ENCODE measurements at places on chromosomes 7 and 10. TPM values are rescaled to one million over a fixed set of nuclear protein-coding genes. Genes with fewer than 3 reads are reported as not detected.

The FEZF1 gene
- total RNA-seq: not detected

The NPY4R2 gene
- total RNA-seq: not detected

DNA sequence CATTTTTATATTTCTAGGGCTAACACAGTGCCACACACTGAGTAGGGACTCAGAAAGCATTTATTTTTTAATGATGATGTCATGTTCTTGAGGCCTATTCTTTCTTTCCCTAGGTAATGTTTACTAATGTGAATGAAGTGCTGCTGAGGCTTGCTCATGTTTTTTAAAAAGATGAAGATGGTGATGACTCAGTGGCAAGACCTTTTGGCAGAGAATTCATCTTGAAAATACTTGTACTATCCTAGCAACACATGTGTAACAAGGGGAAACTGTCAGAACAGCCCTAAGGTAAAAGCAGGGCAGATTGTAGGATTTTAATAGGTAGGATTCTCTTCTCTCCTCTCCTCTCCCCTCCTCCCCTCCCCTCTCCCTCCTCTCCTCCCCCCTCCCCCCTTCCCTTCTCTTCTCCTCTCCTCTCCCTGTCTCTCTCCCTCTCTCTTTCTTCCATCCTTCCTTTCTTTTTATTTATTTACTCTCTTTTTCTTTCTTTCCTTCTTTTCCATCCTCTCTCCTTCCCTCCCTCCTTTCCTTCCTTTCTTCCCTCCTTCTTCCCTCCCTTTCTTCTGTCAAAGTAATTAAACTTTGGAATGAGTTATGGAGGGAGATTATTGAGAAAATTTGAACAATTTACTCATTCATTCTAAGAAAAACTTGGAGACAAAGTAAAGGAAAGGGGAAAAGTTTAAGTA, 75.3 kb downstream of the ZNF92 start:
- no peak for DNase-seq

DNA sequence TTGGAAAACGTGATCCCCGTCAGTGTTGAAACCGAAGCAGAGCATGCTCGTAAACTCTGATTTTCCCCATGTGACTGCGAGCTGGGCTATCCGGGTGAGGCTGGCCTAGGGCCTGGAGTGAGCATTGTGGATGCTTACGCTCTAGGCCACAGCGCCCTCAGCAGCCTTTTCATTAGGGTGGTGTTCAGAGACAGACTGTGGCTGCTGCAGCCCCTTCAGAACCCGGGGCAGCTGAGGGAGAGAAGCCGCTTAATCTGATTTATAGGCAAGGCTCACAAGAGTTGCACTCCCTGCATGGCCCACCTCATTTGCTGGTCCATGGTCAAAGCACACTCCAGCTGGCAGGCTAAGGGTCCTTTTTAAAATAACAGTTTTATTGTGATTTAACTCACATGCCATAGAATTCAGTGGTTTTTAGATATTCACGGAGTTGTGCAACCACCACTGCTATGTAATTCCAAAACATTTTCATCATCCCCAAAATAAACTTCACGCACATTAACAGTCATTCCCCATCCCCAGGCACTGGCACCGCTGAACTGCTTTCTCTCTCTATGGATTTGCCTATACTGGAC, 72.5 kb downstream of the SYPL1 start:
- DNase-seq: no peak

DNA sequence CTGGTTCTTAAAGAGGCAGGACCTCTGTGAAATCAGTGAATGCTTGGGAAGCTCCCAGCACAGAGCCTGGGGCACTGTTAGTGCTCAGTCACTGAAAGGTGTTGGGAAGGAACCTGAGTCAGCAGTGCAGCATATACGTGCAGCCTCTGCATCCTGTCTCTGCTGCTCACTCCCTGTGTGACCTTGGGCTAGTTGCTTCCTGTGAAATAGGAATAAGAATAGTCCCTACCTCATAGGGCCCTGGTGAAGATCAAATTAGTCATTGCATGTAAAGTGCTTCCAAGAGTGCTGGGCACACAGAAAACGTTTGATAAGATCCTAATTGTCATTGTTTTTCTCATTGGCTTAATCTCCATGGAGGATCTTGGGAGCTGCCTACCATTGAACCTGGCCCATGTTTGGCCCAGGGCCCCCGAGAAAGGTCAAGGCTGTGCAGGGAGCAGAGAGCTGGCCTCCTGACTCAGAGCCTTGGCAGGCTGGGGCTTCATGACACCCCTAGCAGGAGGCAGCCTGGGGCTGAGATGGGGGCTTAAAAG, 73.3 kb upstream of the COL13A1 start:
- no peak for DNase-seq

GRCh38 chr7:126840869-126841268, 411.9 kb downstream of the GRM8 start:
- no peak for DNase-seq

DNA sequence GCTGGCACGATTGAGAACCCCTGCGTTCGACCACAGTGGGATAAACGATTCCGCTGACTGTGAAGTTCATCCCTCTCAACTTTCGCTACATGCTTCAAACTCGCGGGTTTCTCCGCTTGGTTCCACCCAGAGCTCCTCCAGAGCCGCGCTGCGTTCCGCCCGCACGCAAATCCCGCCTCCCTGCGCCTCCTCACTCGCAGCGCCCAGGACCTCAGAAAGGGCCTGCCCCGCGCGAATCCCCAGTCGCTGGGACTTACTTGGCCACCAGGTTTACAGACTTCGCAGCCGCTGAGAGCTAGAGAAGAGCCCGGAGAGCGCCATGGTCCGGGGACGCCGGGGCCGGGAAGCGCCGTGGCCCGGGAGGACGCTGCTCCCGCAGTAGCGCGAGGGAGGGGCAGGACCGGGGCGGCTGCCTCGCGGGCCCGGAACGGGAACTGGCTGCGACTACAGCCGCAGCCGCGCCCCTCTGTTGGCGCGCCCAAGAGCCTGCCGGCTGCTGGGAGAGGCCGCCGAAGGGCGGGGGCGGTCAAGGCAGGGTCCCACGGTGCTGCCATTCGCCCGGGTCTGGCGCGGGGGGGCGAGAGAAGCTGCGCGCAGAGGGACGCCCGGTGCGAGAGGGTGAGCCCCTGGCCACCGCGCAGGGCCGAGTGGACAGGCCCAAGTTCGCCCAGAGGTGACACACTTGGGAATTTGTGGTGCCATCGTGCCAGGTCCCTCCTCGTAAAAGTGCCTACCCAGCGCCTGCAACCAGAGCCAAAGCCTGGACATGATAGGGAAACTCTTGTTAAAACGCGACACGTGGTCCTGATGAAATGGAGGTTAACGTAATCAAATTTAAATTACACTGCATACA, at the start of gene NOD1:
TSS of gene NOD1 (minus strand) at position 436 of the 853 bp plus-strand sequence. CDS start 21,863 bp downstream, outside the sequence.
- peak; percentile 86 for DNase-seq

- no peak for DNase-seq
These were observed 66.1 kb downstream of the FOXL3 start for GRCh38 chr7:356087-356486.

- DNase-seq: no peak
These were observed 716.1 kb downstream of the PARD3 start for GRCh38 chr10:34098821-34099567.

DNA sequence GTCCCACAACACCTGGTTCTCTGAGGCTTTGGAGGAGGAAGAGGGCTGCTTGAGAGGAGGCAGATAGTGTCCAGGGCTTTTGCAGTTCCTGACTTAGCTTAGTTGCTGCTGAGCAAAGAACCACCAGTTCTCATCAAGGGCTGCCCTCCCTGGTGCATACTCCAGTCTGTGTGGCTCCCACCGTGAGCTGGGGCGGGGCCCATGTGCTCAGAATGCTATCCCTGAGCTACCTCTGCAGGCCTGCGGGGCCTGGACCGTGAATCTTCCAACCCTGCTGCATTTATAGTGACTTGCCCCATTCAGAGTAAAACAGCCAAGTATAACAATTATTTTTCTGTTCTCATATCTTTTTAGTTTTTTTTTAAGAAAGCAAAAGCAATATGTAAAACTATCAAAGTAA, 49.2 kb downstream of the TACR2 start:
- no peak for DNase-seq

DNA sequence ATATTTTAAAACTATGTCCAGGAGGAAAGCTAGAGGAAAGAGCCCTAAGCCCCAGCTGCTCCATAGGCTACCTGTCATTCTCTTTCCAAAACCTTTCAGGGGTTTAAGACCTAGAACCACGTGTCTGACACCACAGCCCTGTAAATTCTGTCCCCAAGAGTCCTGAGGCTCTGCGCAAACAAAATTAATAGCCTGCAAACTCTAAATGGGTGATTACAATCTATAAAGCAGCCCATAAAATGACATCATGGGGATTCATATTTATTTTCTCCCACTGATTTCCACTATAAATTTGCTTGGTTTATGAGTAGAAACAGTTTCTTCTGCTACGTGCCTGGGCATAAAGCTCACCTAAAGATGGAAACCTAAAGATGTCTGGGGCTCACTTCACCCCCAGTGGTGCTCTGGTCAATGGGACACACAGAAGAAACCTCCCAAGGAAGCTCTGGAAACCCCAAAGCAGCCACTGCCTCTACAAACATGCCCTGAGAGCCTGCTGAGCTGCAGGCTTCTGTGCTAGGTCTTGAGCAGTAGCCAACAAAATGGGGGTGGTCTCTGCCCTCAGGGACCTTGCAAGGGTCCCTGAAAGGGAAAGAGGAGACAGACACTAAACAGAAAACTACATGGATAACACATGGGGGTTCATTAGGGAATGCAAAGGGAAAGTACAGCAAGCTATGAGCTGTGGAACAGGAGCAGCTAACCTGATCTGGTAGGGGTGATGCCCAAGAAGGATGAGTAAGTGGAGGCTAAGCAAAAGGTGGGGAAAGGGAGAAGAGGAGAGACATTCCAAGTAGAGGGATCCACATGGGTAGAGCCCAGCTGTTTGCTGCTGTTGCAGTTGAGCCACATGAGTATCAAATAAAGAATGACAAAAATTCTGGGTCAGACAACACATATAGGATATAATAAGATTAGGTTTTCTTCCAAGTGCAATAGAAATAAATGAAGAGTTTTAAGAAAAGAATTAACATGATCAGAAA, 331.7 kb downstream of the KCNMA1 start:
- DNase-seq: no peak

DNA sequence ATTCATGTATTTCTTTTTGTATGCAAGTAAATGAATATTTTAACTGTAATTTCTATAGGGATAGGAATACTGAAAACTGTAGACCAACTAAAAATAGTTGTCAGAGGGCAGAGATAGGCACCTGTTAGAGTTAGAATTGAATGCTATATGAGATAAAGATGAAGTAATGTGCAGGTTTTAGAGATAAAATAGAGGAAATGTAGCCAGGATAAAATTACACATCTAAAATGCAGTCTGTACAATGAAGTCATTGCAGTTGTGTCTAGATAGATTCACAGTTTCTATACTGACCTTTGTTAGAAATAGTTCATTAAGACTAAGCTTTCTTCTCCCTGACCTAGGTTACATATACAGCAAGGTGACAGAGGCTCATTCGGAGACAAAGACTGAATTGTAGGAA, 46.2 kb downstream of the SMNDC1 start:
- no peak for DNase-seq

DNA sequence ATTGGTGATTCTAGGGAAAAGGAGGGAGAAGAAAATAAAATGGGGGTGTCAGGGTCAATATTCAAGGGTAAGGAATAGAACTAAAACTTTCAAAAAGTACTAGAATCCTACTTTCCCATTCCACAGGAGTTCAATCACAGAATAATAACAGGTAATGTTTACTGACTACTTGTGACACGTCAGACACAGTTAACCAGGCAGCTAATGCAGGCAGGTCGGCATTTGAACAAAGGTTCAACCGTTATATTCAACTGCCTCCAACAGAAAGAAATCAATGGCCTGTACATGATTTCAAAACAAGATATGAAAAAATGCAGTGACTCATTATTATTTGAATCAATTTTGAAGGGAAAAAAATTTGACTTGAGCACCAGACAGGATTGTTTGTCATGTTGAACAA, 3.1 kb downstream of the ASB15 start:
- no peak for DNase-seq

GRCh38 chr10:15879058-15879457, 18.8 kb upstream of the MINDY3 start:
- DNase-seq: no peak

DNA sequence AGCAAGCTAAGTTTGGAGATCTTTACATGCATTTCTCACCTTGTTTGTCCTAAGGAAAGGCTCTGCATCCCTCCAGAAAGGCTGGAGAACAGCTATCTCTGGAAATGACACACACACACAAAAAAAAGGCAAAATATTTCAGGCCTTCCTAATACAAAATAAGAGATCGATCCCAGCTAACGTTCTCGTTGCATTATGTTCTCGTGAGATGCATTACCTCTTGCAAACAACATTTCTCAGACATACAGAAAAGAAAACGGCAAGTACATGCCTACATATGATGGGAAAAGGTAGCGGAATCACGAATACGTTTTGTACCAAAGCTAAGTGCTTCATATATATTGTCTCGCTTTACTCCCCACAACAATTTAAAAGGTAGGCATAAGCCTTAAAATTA, 488 bp downstream of the MTERF1 start:
- no peak for DNase-seq

GRCh38 chr10:102998399-102998907, 80.4 kb downstream of the CNNM2 start:
- DNase-seq: no peak

- no peak for DNase-seq
These were observed 135.1 kb upstream of the GHITM start for GRCh38 chr10:84004221-84004620.

DNA sequence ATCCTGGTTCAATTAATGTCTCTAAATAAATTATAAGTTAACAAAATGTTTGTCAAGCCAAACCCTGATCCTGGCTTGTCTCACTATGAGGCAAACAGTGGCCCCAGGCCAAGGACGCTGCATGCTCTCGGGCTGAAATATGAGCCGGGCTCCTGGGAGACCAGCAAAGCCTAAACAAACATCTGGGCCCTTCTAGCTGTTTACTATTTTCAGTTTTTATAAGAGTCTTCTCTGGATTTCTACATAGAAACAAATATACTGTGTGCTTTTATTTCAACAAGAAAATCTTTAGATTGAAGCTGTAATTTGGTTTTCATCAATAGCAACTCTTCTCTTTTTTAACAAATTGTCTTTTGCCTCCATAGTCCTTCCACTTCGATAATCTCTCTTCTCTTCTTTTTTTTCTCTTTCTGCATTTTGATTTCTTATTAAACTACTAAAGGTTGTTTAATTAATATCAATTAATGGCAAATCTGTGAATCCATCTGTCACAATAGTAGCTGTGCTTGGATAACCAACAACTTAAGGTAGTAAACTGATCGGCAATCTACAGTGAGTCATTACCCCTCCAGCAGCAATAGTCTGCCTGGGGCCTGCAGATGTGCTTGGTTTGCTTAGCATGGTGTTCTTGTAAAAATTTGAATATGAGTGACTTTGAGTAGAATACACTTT, 83.3 kb upstream of the DNAJC1 start:
- DNase-seq: peak; percentile 90

DNA sequence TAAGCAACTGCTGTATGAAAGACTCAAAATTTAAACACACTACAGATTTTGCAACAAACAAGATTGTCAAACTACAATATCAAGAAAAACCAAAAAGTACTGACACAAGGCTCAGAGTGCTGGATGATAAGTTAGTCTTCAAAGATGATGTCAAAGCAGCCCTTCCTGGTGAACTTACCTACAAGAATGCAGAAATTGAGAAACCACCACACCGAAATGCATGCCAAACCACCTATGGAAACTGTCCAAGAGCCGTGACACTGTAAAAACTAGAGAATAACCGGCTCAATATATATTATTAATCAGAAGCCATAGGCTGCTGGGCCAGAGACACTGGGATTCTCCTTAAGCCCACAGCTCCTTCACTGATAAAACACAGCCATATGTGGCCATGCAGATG, 25.3 kb downstream of the DENND11 start:
- no peak for DNase-seq

- DNase-seq: no peak
These were observed 21.6 kb upstream of the KLF6 start for GRCh38 chr10:3806603-3807002.

GRCh38 chr7:92071032-92071431, 63.2 kb downstream of the CYP51A1 start:
- DNase-seq: no peak

GRCh38 chr10:30819341-30820181, 190.0 kb upstream of the LYZL2 start:
- DNase-seq: peak; percentile 48

Measured in sciatic nerve (tissue), 2 donors.